ENCODE measurements at places on chromosomes 7 and 10.

GRCh38 chr10:109029870-109030269 is 893.4 kb downstream of the XPNPEP1 start:
- no peak for DNase-seq

GRCh38 chr7:107614425-107614824 is 34.4 kb downstream of the BCAP29 start:
- no peak for DNase-seq

GRCh38 chr7:1693419-1693990 is 23.4 kb downstream of the ELFN1 start:
- DNase-seq = no peak

- no peak for DNase-seq
Measured at GRCh38 chr10:17607060-17607459, 10.1 kb downstream of the HACD1 start.

GRCh38 chr7:138878856-138879255 is 80.9 kb upstream of the ATP6V0A4 start:
- DNase-seq = no peak

- DNase-seq = no peak
Measured at GRCh38 chr10:83373671-83374070, 765.6 kb upstream of the GHITM start.

DNA sequence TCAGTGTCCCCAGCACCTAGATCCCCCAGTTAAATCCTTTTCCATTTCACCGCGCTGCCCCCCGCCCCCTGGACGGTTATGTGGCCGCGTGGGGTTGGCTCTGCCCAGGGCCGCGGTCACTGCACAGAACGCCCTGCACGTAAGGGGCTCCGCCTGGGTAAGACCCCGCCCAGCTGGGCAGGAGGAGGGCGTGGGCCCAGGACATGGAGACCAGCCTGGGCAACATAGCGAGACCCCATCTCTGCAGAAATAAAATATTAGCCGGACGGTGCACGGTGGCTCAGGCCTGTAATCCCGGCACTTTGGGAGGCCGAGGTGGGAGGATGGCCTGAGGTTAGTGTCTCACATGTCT is 650 bp upstream of the ZFAND2A start:
- no peak for DNase-seq

- no peak for DNase-seq
Measured at GRCh38 chr10:91909117-91909677, at the start of gene FGFBP3. FGFBP3 (minus strand) TSS chr10:91909486; CDS start chr10:91908969, 517 bp downstream.

DNA sequence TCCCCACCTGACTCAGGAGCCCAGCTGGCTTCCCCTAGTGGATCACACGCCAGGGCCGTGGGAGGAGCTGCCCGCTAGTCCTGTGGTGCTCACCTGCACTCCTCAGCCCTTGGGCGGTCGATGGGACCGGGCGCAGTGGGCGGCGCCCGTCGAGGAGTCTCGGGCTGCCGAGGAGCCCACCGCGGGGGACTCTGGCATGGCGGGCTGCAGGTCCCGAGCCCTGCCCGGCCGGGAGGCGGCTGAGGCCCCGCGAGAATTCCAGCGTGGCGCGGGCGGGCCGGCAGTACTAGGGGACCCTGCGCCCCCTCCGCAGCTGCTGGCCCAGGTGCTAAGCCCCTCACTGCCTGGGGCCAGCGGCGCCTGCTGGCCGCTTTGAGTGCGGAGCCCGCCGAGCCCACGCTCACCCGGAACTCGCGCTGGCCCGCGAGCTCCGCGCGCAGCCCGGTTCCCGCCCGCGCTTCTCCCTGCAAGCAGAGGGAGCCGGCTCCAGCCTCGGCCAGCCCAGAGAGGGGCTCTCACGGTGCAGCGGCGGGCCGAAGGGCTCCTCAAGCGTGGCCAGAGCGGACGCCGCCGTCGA is 367.9 kb downstream of the TYW1 start:
- DNase-seq = no peak

DNA sequence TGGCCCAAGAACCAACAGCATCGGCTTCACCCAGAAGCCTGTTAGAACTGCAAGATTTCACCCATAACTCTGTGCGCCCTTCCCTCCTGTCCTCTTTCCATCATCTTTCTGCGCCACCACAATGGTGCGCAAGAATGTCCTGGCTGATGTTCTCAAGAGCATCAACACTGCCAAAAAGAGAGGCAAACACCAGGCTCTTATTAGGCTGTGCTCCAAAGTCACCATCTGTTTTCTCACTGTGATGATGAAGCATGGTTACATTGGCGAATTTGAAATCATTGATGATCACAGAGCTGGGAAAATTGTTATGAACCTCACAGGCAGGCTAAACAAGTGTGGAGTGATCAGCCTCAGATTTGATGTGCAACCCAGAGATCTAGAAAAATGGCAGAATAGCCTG is 115.2 kb upstream of the FGFR2 start:
- DNase-seq = no peak

- DNase-seq = no peak
Measured at GRCh38 chr7:79414910-79415309, 38.6 kb downstream of the MAGI2 start.

DNA sequence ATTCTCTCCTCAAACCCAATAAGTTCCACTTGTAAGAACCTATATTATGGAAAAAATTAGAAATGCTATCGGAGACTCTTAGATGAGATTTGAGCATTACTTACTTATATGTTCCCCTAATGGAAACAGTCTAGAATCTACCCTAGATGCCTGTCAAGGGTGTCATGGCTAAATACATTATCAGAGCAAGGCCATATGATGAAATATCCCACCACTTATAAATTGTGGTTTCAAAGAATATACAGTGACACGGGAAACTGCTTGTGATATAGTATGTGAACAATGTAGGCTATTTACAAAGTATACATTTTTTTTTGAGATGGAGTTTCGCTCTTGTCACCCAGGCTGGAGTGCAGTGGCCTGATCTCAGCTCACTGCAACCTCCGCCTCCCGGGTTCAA is 46.3 kb upstream of the CTBP2 start:
- DNase-seq = no peak

- no peak for DNase-seq
Measured at GRCh38 chr7:142954680-142955268, 7.4 kb downstream of the KEL start.

DNA sequence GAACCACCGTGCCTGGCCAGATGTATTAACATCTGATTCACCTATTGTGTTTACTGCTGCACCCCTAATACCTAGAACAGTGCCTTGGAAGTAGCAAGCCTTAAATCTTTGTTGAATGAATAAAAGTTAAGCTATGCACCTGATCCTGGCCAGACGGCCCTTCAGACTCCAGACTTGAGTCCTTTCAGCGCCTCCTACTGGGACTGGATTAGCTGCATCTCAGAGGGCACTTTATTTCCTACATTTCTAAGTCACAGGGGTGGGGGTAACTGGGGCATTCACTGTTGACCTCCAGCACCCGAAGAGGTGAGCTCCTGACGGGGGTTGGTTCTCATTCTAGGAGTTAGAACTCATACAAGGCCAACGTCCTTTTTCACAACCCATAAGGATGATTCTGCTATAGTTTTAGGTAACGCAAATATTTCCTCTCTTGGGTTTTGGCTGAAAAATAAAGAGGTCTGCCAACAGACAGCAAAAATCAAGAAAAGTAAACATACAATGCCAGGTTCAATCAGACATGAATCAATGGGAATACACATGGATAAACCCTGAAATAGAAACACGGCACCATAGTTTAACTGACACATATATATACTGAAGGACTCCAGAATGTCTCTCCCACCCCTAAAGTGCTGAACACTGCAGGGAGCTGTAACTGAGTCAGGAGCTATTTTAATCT is 48.0 kb upstream of the DLG5 start:
- no peak for DNase-seq

- DNase-seq = no peak
Measured at GRCh38 chr10:71081912-71082311, 130.5 kb upstream of the UNC5B start.

- DNase-seq = no peak
Measured at GRCh38 chr7:43490016-43490415, 92.9 kb upstream of the STK17A start.

DNA sequence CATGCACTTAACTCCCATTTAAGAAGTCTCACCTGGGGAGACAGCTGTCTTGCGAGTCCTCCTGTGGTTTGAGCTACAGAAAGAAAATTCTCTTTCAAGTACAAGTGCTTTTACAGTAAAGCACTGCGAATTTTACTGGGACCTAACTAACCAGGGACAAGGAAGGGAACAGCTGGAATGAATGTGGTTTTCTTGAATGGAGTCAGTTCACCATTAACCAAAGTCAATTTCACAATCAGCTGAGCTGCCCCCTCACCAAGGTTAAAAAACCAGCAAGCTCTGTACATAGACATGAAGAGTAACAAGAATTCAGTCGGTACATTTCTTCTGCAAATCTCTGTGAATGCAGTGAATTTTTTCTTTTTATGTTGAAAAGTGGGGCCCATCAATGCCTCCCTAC is 56.3 kb downstream of the GFRA1 start:
- DNase-seq = no peak

GRCh38 chr7:19375976-19376375 is 230.8 kb upstream of the FERD3L start:
- no peak for DNase-seq

GRCh38 chr7:48426331-48426965 is 255.2 kb downstream of the ABCA13 start:
- DNase-seq = no peak

DNA sequence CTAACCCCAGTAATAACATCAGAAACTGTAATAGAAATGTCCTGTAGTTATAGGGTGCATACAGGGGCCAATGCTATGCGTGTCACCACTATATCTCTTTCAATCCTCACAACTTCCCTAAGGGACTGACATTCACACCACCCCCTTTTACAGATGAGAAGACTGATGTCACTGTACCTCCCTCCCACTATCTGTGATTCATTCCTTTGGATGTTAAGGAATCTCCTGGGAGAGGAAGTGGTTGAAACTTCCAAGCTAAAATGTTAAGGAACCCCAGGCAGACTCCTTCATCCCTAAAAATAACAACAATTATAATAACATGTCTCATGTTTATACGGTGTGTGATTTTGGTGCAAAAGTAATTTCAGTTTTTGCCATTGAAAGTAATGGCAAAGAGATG is 5.4 kb downstream of the COL13A1 start:
- no peak for DNase-seq

DNA sequence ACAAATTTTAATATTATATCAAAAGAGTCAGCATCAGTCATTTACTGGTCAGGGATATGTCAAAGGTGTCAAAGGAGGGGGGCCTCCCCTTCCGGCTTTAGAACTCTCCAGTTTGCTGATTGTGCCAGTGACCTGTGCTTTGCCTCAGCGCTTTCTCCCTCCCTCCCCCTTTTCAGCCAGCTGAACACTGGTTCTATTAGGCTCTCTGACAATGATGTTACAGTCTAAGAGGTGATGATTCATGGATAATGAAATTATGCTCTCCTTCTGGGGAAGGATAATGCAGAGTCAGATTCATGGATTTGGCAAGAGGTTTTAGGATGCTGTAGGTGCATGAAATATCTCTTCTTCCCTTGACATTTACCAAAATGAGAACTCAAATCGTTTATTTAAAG is 6.1 kb downstream of the LRRTM3 start:
- DNase-seq = no peak

DNA sequence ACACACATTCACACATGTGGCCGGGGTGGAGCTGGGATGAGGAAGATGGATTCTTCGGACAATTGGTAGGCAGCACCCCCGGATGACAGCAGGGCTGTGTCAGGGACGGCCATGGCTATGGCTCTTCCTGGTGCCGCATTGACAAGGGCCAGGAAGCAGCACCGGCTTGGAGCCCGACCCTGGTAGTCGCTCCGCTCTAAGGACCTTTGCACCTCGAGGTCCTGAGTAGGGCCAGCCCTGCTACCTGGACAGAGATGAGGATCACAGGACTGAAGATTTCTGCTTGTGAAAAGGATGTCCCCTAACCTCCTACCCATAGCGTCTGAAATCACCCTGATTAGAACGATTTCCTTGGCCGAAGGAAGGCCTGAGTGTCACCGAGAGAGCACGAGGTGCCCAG is 134.1 kb downstream of the ADARB2 start:
- no peak for DNase-seq

DNA sequence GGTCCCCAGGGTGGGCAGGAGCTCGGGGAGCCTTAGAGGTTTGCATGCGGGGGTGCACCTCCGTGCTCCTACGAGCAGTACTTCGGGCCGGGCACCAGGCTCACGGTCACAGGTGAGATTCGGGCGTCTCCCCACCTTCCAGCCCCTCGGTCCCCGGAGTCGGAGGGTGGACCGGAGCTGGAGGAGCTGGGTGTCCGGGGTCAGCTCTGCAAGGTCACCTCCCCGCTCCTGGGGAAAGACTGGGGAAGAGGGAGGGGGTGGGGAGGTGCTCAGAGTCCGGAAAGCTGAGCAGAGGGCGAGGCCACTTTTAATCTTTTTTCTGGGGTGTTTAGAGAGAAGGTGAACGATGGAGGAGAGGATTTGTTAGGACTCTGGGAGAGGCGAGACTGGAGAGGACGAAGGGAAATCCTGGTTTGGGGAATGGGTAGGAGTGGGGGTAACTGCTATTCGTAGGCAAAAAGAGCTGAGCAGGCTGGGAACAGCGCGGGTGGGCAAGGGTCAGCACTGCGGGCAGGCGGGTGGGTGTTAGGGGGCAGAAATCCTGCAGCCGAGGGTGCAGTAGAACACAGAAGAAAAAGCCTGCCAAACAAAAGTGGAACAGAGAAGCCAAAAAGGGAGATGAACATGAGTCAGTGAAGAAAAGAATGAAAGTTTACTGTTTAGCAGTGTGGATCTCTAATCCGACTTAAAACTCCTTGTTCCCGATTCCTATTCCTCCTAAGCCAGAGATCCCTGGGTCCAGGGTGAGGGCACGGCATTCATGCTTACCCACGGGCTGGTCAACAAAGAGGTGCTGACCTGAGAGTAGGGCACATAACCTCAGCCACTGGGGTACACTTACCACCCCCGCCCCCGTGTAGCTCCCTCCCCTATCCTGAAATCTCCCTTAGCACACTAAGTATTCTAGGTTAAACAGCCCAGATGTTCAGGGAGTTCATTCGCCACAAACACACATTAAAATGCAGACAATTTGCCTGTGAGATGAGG is 26.9 kb downstream of the PRSS2 start:
- DNase-seq = no peak

DNA sequence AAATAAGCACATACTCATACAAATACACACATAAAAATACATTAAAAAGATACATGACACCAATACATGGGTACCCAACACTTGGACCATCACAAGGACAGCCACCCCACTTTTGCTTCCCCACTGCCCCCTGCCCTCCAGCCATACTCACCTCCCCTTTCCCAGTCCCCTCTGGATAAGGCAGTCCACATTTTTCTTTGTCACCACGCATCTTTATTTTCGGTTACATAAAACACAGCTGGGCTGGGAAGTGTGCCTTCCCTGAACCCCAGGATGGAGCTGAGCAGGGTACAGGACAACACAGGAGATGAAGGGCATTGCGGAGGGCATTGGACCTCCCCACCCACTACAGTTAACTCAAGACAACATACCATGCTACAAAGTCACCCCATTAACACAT is 1.1 kb upstream of the HOXA3 start:
- no peak for DNase-seq

GRCh38 chr10:98920807-98921206 is 314.8 kb downstream of the HPSE2 start:
- no peak for DNase-seq

DNA sequence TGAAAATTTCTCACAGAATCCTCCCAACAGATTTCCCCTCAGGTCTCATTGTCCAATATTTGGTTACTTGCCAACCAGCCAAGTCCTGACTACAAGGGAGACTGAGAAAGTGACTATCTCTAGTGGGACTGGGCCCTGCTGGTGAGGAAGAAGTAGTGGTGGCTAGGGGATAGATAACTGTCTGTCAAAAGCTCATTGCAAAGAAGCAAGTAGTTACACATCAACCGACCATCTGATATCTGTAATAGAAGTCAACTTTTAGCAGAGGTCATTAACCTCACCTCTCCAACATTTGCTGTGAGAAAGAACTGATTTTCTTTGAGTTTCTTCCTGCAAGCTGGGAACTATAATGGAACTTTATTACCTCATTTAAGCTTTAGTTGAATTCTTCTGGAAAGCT is 15.2 kb downstream of the STAMBPL1 start:
- no peak for DNase-seq
